ENCODE measurements at places on chromosomes 1 and 21.

DNA sequence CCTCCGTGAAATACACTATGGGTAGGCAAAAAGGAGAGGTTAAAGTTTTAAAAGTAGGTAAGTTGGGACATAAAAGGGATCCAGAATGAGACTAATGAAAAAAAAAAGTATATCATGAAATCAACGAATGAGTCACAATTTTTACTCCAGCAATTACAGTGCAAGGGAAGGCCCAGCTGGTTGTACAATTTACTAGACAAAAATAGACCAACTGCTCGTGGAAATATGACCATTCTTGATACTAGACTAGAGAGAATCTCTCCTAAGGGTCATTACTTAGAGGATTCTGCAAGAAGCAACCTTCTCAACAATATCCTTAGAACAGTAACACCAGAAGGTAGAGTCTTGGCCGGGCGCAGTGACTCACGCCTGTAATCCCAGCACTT lies 55.1 kb upstream of the EFHD2 start:
- DNase-seq, result no peak

DNA sequence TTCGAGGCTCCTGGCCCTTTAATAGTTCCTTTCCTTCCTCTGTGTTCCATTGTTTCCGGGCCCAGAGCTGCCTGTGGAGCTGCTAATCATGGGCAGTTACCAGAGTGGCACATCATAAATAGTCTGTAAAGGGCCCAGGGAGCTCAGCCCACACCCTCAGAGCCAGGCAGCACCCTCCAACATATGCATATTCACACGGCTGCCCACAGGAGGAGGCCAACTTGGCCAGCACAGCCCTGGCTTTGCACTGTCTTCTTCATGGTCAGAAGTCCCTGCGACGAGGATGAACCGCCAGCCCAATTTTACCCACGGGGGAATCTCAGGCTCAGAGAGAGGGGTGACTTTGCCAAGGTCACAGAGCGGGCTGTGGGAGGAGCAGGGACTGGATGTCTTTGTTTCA lies 172.5 kb downstream of the TRABD2B start:
- no peak for DNase-seq

DNA sequence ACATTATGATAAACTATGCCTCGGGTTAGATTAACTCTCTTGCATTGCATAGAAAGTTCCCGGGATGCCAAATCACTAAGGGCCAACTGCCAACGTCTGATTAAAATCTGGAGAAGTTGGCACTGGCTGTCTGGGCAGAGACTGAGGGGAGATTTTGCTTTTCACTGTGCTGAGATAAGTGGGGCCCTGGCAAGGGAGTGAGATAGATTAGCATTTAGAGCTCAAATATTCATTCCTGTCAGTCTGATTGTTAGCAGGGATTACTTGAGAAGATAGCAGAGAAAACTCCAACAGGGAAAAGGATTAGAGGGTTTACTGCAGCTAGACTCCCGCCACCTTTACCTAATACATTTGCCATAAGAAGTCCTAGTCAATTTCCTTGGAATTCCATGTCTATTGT lies 714.1 kb upstream of the CHRM3 start:
- DNase-seq, result no peak

GRCh38 chr1:235513495-235514366 lies 9.5 kb upstream of the B3GALNT2 start:
- no peak for DNase-seq

GRCh38 chr1:228842094-228842775 lies 107.0 kb downstream of the RHOU start:
- no peak for DNase-seq

GRCh38 chr1:67162954-67163353 lies 3.3 kb upstream of the IL23R start:
- no peak for DNase-seq

DNA sequence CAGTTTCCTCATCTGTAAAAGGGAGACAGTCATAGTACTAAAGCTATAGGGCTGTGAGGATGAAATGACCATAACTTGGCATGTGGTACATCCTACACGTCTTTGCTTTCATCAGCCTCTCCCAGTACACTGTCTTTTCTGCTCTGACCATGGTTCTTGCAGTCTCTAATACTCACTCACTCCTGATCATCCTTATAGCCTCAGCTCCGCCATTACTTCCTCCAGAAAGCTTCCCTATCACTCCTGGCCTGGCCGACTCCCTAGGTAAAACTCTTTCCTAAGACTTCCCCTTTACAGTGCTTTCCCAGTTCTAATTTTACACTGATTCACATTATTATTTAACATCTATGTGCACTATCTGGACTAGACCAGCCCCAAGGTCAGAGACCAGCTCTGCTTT lies 5.0 kb upstream of the MRPL24 start:
- DNase-seq, result no peak

DNA sequence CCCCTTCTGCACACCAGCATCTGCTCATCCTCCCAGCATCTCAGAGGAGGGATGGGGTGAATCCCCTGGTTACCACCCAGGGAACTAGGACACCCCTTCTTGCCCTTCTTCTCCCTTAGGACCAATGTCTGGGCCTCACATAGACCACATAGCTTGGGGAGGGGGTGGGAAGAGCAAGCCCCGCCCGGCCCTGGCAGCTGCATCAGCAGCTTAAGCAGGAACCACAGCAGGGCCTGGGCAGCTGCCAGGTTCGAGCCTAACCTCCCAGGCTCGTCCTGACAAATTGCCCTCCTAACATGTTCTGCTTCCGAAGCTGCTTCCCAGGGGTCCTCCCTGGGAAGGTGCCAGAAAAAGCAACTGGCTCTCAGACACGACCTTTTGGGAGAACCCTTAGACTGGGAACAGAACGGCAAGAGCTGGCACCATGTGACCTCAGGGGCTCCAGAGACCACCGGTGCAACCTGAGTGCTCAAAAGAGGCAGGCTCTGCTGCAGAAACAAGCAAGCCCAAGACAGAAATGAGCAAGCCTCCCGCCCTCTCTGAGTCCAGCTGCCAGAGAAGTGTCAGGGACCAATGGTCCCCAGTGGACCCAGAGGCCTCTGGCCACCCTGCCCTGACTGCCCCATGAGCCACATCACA lies 18.4 kb upstream of the CLSTN1 start:
- DNase-seq, result no peak

DNA sequence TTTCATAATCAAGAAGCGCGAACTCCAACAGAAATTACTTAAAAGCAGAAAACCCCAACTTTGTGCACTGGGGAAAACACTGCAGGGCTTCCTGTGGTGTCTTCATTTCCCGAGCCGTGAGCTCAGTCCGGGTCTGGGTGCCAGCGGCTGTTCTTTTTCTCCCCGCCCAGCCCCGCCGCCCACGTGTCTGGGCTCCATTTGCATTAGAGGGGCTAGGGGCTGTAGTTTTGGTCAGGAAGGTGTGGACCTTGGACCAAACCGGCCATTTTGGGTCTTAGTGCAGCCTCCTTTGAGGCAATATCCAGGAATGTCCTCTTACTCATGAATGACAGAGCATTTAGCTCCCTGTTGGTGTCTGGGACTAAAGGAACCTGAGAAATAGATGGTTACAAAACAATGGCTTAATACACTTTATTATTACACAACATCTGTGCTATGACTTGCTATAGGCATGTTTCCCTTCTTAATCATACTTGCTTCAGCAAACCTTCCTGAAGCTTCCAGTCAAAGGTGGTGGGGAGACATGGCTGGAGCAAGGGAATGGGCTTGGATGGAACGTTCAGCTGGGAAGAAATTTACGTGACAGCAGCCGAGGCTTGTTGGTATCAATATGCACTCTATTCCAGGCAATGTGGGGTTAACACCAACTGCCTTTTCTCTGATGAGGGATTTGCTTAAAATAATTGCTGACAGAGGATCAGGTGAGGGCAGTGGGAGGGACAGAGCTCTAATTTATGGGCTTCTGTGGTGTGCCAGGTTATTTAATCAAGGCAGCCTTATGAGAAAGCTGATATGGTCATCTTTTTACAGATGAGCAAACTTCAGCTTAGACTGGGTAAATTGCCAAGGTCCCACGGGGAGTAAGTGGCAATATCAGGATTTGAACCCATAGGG lies 1.1 kb downstream of the AGTRAP start:
- no peak for DNase-seq

GRCh38 chr1:54125386-54126070 lies 27.3 kb downstream of the CDCP2 start:
- no peak for DNase-seq

Measured in stimulated activated CD8-positive, alpha-beta memory T cell treated with anti-CD3 and anti-CD28 coated beads, Interleukin-7, amount 100 ng/mL, for 1 hour (primary cell).